Dermis microvascular lymphatic vessel endothelial cell (primary cell): ENCODE measurements at places on chromosomes 4 and X. TPM values are rescaled to one million over a fixed set of nuclear protein-coding genes. Genes with fewer than 3 reads are reported as not detected.

P2RY8 gene
- total RNA-seq, result 0.13 and 0.76 TPM in 2 replicates

TDO2 gene
- total RNA-seq, result not detected in 2 replicates

SRPK3 gene
- 0.13 and 0.25 TPM in 2 replicates for total RNA-seq

SORBS2 gene
- 86.1 and 148 TPM in 2 replicates for total RNA-seq

MAGEA9B gene
- total RNA-seq, result not detected in 2 replicates

KIT gene
- 1.2 and 3.7 TPM in 2 replicates for total RNA-seq

OSTC gene
- 218 and 222 TPM in 2 replicates for total RNA-seq

C1QTNF7 gene
- not detected in 2 replicates for total RNA-seq

IL13RA1 gene
- 47.9 and 65.7 TPM in 2 replicates for total RNA-seq

DUX4 gene
- not detected in 2 replicates for total RNA-seq

RAB9A gene
- total RNA-seq, result 16.0 and 19.5 TPM in 2 replicates

C4orf51 gene
- not detected in 2 replicates for total RNA-seq

GPC4 gene
- total RNA-seq, result 0.13 TPM in 2 replicates

GDI1 gene
- total RNA-seq, result 27.0 and 43.0 TPM in 2 replicates

CXCR3 gene
- total RNA-seq, result not detected in 2 replicates

PAK3 gene
- total RNA-seq, result 1.2 and 1.3 TPM in 2 replicates

CLDN22 gene
- not detected in 2 replicates for total RNA-seq

NUDT10 gene
- under 0.01 TPM in 2 replicates for total RNA-seq

SOWAHD gene
- not detected in 2 replicates for total RNA-seq

PTTG2 gene
- total RNA-seq, result not detected in 2 replicates

ANOS1 gene
- 0.26 and 0.63 TPM in 2 replicates for total RNA-seq

CXXC4 gene
- under 0.01 TPM in 1 of 2 replicates, not detected in the other for total RNA-seq

CXCL9 gene
- total RNA-seq, result not detected in 2 replicates

CFP gene
- 0.13 and 0.26 TPM in 2 replicates for total RNA-seq

WDR17 gene
- under 0.01 TPM in 2 replicates for total RNA-seq

GC gene
- total RNA-seq, result not detected in 2 replicates

ANKRD37 gene
- 6.4 and 9.1 TPM in 2 replicates for total RNA-seq

MAPK10 gene
- under 0.01 and 0.13 TPM in 2 replicates for total RNA-seq

LDOC1 gene
- total RNA-seq, result 4.9 and 6.2 TPM in 2 replicates

STATH gene
- total RNA-seq, result not detected in 2 replicates

GAGE12J gene
- not detected in 2 replicates for total RNA-seq

PRDM8 gene
- 0.90 and 2.1 TPM in 2 replicates for total RNA-seq
